ENCODE measurements at places on chromosomes 12 and 14.

- DNase-seq = no peak
These were observed 150.1 kb downstream of the NTF3 start for GRCh38 chr12:5582018-5582417.

DNA sequence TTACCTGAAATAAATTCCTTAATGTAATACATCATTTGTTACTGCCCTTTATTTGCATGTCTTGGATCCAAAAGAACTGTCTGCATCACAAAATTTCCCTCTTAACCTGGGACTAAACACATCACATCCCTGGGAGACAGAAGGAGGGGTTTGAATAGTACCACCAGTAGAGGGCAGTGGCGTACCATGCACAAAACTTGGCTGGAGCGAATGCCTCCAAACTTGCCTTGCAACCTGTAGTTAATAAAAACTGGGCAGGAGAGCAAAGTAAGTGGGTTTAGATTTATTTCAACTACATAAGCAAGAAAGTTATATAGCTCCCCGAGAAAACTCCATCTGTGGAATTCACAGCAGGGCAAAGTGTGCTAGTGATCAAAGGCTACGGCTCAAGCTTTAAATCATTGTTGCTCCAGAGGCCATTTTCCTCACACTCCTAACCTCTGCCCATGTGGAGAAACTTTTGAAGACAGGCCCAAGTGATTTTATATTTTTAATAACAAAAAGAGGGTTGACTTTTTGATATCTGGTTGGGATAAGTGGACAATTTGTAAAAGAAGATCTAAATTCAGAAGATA is 1176.7 kb upstream of the SEL1L start:
- DNase-seq = peak; percentile 20

- DNase-seq = no peak
These were observed 51.3 kb downstream of the AMN start for GRCh38 chr14:102973706-102974285.

GRCh38 chr12:88192426-88192825 is 50.3 kb downstream of the TMTC3 start:
- no peak for DNase-seq

- DNase-seq = no peak
These were observed 118.8 kb downstream of the TPH2 start for GRCh38 chr12:72057330-72057914.

DNA sequence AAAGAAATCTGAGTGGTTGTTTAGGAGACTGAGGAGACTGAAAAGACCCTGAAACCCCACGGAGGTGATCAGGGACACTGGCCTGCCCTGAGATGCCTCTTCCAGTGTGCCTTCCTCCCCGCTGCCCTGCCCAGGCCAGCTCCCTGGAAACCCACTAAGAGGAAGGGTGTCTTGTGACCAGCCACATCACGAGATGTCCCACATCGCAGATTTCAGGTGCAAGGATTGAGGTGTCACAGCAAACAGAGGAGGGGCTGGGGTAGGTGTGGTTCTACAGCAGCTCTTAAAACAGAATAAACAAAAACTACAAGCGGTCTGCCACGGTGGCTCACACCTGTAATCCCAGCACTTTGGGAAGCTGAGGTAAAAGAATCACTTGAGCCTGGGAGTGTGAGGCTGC is 184.3 kb upstream of the C14orf180 start:
- DNase-seq = no peak

- DNase-seq = no peak
These were observed 13.9 kb upstream of the ANKRD33 start for GRCh38 chr12:51874000-51874399.

DNA sequence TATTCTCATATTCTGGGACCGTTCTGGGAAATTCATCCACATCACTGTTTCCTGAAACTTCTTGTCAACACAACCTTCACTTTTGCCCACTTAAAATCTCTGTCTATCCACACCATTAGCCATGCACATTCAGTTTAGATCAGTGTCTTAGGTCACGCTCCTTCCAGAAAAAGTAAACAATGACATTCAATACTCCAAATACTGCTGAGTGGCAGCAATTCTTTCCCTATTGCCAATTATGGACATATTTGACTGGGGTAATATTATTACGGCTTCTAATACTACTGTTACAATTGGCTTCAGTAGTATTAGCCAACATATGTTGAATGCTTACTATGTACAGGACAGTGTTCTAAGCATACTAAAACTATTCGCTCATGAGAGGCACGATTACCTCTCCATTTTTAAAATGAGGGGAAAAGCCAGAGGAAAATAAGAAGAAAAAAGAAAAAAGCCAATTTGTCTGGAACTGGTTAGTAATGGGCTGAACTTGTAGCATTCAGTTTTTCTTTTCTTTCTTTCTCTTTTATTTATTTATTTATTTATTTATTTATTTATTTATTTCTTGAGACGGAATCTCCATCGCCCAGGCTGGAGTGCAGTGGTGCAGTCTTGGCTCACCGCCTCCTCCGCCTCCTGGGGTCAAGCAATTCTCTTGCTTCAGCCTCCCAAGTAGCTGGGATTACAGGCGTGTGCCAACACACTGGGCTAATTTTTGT is 23.4 kb downstream of the LTBR start:
- DNase-seq = no peak

DNA sequence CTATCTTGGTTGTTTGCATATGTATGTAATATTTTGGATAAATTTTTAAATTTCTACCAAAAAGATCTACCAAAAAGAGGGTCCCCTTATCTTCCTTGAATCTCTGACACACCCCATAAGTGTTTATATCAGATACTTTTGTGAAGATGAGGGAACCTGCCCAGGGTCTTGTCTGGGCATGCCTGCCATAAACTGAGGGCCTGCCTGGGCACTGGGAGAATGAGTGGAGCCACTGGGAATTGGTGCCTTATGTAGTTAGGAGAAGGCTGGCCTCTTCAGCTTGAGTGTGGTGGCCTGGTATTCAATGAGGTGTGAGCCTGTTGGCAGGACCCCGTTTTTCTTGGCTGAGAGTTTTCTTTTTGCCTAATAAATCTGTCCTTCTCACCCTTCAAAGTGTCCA is 46.5 kb downstream of the OR9K2 start:
- DNase-seq = no peak

GRCh38 chr12:83018088-83018487 is 331.4 kb downstream of the TMTC2 start:
- no peak for DNase-seq

GRCh38 chr14:101970830-101971400 is 6.5 kb downstream of the DYNC1H1 start:
- no peak for DNase-seq

DNA sequence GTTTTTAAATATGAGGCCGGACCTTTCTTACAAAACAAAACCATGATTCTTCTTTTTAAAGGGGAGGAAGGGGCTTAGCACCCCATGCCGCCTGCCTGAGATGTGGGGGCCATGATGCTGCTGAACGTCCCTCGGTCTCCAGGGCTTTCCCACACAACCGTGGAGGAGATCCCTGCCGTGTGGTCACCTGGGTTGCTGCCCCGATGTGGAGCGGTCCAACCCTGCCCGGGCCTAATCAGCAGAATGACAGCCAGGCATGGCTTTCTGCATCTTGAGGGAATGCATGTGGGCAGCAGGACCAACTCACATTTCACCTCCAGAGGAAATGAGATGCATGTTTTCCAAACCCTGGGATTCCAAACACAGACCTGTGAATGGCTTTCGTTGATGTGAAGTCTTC is 48.9 kb upstream of the C14orf180 start:
- no peak for DNase-seq

- DNase-seq = no peak
These were observed 6.9 kb downstream of the ATP2A2 start for GRCh38 chr12:110287986-110288385.

DNA sequence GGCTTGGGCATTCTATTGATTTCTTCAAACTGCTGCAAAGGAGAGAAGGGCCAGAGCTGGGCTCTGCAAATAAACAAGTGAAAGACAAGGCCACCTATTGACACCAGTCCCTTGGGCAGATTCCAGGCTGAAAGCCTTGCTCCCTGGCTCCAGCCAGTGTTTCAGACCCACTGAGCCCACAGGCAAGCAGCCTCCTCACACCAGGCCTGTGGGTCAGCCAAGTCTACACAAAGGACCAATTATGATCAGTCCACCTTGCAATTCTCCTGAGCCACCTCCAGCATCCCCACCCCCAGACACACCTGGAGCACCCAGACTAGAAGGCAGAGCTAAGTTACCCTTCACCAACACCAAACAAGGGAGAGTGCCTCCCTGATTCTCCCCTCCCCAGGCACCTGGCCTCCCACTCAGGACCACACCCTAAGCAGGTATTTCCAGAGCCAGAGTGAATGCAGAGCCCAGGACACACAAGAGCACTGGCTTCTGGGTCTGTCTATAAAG is 13.8 kb downstream of the ACTN1 start:
- no peak for DNase-seq

GRCh38 chr14:64955297-64955696 is 12.8 kb upstream of the GPX2 start:
- no peak for DNase-seq

GRCh38 chr12:93200291-93200917 is 177.3 kb upstream of the NUDT4 start:
- DNase-seq = no peak

- no peak for DNase-seq
These were observed 47.2 kb upstream of the CTDSP2 start for GRCh38 chr12:57893431-57894353.

- DNase-seq = no peak
These were observed 561.0 kb upstream of the TBX3 start for GRCh38 chr12:115245020-115245419.

- peak; percentile 7 for DNase-seq
These were observed 21.3 kb downstream of the LRRIQ1 start for GRCh38 chr12:85057370-85057963.

- DNase-seq = no peak
These were observed 116.2 kb downstream of the PRMT8 start for GRCh38 chr12:3607039-3607720.

DNA sequence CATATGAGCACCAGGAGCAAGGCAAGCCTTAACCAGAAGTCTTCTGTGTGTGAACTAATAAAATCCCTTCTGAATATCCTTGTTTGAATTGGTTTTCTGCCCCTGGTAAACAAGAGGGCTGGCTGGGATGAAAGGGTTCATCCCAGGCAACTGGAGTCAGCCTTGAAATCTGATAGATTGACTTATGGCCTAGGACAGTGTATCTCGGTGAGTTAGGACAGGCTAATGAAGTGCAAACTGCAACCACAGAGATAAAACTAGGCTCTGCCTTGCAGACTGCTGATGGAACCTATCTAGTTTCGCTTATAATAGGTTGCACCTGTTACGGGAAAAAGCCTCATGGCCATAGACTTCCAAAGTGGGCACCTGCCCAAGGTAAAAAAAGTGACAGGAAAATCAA is 451.9 kb upstream of the NOVA1 start:
- DNase-seq = no peak

DNA sequence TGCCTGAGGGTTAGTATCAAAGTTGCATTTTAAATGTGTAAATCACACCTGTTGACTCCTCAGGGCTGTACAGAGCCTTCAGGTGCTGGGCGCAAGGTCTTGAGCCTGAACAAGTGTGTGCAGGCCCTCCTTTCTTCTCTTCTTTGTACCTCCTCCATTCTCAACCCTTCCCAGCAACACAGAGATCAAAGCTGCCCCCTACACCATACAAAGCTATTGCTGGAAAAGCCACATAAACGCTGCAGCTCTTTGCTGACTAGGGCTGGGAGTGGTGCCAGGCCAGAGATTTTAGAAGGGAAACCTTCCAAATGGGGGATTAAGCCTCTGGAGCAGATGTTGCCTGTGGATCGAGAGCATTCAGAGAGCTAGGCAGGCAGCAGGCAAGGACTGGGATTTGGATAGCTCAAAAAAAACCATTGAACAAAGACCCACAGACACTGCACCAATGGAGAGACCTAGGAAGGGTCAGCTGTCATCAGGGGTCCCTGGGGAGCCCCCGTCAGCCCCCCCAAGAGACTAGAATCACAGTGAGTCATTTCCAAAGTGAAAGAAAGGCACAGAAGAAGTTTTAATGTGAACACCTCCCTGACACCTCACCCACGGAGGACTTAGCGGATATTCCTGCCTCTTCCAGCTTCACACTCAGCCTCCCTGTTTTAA is 18.2 kb upstream of the SUSD6 start:
- DNase-seq = no peak

- DNase-seq = no peak
These were observed 151.0 kb upstream of the SEL1L start for GRCh38 chr14:81684696-81685095.

GRCh38 chr14:65072937-65073336 is 29.4 kb downstream of the MAX start:
- no peak for DNase-seq

DNA sequence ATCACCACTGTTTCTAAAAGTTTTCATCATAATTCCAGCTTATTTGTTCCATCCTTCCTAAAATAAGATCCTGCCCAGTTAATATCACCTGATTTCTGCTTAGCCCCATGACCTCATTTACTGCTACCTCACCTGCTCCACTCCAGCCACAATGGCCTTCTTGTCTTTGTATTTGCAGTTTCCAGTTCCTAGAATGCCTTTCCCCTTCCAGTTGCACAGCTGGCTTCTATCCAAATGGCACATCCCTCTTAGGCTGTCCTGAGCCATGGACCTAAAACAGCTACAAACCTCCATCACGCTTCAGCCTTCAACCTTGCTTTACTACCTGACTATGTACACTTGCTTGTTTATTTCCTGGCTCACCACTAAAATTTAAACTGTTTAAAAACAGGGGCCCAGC is 6.5 kb upstream of the LGMN start:
- DNase-seq = no peak

DNA sequence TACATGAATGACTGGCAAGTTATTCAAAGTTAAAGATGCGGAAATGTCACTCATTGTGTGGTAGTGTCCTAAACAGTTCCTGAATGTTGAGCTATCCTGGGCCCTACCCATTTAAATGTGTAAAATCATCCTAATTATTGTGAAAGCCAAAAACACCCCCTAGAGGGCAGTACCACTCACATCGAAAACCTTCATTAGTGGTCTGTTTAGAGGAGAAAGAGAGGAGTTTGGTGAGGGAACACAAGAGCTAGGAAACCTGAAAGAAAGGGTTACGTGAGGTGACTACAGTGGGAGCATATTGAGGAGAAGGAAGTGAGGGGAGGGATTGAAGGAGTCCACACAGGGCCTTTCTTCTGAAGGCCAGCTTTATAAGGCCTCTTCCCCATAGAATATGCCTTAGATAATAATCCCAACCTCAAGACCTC is 2.5 kb upstream of the TEP1 start:
- no peak for DNase-seq

All from CMK (cell line).